ENCODE measurements at places on chromosomes 11 and 22. TPM values are rescaled to one million over a fixed set of nuclear protein-coding genes. Genes with fewer than 3 reads are reported as not detected.

Gene TSSK2
- not detected for total RNA-seq

Gene HBB
- not detected for total RNA-seq

Gene LMNTD2
- 2.5 TPM for total RNA-seq

Gene CHEK2
- total RNA-seq, result 5.7 TPM

Gene TRIM29
- 0.55 TPM for total RNA-seq

Gene CRYBA4
- 2.0 TPM for total RNA-seq

Gene TSGA10IP
- total RNA-seq, result not detected

GRCh38 chr11:66637557-66638176 is 836 bp upstream of the RBM4 start:
- peaks cover 25% of the 10 kb centered on the region for H3K36me3 ChIP-seq
- H3K27ac ChIP-seq, result peak overlapping the region; percentile 48
- peaks cover 37% of the 10 kb centered on the region for H3K4me1 ChIP-seq
- no peaks in the 10 kb centered on the region for H3K27me3 ChIP-seq
- DNase-seq, result no peak

DNA sequence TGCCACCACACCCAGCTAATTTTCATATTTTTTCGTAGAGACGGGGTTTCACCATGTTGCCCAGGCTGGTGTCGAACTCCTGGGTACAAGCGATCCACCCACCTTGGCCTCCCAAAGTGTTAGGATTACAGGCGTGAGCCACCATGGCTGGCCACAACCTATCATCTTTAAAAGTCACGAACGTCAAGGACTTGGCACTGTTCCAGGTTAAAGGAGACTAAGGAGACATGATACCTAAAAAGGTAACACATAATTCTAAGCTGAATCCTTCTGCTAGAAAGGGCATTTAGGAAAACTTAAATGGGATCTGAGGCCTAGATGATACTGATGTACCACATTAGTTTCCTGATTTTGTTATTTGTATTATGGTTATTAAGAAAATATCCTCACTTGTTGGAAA is 43.3 kb upstream of the SYT9 start:
- H3K27ac ChIP-seq, result no peak overlapping the region
- H3K4me1 ChIP-seq, result no peaks in the 10 kb centered on the region
- no peak for DNase-seq

- no peaks in the 10 kb centered on the region for H3K36me3 ChIP-seq
- DNase-seq, result no peak
- no peak overlapping the region for H3K4me3 ChIP-seq
- peaks cover 4% of the 10 kb centered on the region for H3K4me1 ChIP-seq
- no peaks in the 10 kb centered on the region for H3K27me3 ChIP-seq
These were observed 19.7 kb downstream of the OR51E2 start for GRCh38 chr11:4677948-4678347.

GRCh38 chr11:9639985-9640384 is 23.9 kb upstream of the SWAP70 start:
- no peaks in the 10 kb centered on the region for H3K27me3 ChIP-seq
- DNase-seq, result no peak
- no peaks in the 10 kb centered on the region for H3K36me3 ChIP-seq
- H3K4me3 ChIP-seq, result no peak overlapping the region
- H3K4me1 ChIP-seq, result no peaks in the 10 kb centered on the region

DNA sequence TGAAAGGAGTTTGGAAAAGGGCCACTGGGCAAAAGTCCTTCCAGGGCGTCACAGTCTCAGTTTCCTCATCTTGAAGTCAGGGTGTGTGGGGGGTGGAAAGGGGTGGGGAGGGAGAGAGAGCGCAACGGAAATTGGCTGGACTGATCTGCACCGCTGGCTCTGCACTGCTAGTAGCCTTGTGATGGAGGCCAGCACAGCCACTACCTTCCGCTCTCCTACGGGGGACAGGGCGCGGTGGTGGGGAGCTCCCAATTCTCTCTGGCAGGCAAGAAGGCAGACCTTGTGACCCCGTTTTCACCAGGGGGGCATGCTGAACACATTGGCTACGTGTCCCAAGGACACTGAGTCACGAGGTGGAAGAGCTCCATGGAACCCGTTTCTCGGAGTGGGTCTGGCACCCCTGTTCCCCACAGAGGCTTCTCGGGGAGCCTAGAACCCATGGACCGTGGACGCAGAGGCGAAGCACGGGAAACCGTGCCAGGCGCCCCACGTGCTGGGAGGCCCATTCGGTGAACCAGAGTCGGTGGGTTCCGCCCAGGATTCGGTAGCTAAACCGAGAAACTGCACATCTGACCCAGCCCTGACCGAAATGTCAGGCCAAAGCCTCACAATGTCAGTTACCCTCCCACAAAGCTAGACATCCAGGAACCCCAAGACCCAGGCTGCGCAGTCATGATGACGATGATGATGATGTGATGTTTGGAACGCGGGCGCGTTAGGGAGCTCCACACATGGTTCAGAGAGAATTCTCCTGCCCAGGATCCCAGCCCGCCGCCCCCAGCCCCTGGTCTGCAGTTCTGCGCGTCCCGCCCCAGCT is 28.3 kb upstream of the WNT11 start:
- no peaks in the 10 kb centered on the region for H3K36me3 ChIP-seq
- peaks cover 12% of the 10 kb centered on the region for H3K4me1 ChIP-seq
- H3K27ac ChIP-seq, result peak overlapping the region; percentile 77
- peak overlapping the region; percentile 86 for H3K4me3 ChIP-seq
- peak; percentile 30 for DNase-seq
- peaks cover 10% of the 10 kb centered on the region for H3K27me3 ChIP-seq

GRCh38 chr11:45665206-45665932 is at the start of gene CHST1:
CHST1 (minus strand) TSS chr11:45665622; CDS start chr11:45650923, 14,699 bp downstream.
- DNase-seq, result peak; percentile 2
- H3K36me3 ChIP-seq, result no peaks in the 10 kb centered on the region
- no peak within 1 kb of the TSS for H3K27ac ChIP-seq
- H3K27me3 ChIP-seq, result peaks cover 19% of the 10 kb centered on the region

DNA sequence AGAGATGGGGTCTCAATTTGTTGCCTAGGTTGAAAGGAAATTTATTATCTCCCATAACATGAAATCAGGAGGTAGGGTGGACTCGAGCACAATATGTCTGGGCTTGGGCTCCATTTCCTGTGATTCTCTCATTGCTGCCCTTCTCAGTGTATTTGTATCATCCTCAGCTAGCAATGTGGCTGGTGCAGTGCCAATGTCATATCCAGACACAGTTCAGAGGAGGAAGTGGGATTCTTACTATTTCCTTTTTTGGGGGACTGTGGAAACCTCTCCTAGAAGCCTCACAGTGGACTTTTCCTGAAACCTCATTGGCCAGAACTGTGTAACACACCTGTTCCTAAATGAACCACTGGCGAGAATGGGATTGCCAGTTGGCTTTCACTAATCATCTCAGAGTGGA is 21.0 kb upstream of the SWAP70 start:
- H3K27me3 ChIP-seq, result no peaks in the 10 kb centered on the region
- no peaks in the 10 kb centered on the region for H3K4me1 ChIP-seq
- H3K4me3 ChIP-seq, result no peak overlapping the region
- no peaks in the 10 kb centered on the region for H3K36me3 ChIP-seq

DNA sequence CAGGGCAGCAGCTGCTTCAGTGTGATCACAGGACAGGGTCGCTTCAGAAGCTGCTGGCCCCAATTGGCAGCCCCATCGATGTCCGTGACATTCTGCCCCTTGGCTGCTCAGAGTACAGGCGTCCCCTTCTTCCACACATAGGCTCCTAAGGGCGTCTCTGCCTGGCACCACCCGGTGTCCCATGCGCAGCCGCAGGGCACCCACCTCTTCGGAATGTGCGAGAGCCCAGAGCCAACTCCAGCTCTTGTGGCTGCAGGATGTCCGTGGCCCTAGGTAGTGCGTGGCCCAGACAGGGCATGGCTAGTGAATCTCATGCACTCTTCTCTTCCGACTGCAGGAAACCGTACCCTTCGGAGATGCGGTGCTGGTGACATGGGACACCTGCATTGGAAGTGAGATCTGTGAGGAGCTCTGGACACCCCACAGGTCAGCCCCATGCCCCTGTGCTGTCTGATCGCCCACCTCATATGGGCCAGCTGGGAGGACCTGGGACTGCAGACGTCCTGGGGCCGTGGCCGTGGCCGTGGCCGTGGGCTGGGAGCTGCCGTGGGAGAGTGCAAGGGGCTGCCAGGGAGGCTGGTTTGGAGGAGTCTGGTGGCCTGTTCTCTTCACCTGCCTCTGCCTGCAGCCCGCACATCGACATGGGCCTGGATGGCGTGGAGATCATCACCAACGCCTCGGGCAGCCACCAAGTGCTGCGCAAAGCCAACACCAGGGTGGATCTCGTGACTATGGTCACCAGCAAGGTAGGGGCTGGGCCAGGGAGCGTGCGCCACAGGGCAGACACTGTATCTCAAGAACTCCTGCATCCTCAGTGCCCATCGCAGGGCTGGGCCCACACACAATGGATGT is 20.2 kb downstream of the NADSYN1 start:
- no peaks in the 10 kb centered on the region for H3K4me1 ChIP-seq
- H3K27ac ChIP-seq, result no peak overlapping the region
- H3K36me3 ChIP-seq, result peaks cover 2% of the 10 kb centered on the region
- no peaks in the 10 kb centered on the region for H3K27me3 ChIP-seq

DNA sequence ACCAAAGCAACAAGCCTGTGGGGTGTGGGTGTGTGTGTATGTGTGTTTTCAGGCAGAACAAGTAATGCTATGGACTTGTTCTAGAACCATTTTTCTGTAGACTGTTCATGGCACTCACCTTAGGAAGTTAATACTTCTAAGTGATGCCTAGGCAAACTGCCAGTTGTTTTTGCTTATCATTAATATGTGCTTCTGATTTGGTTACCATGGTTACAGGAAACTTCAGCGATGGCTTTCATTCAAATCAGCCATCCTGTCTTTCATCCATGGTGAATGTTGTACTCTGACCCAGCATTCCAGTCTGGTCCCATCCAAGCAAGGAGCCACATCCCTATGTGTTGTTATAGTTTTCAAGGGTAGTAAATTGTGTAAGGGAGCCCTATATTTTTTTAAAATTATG is 49.8 kb upstream of the ARHGAP20 start:
- DNase-seq, result no peak
- no peak overlapping the region for H3K27ac ChIP-seq
- H3K36me3 ChIP-seq, result no peaks in the 10 kb centered on the region
- peaks cover 15% of the 10 kb centered on the region for H3K4me1 ChIP-seq
- no peaks in the 10 kb centered on the region for H3K27me3 ChIP-seq

DNA sequence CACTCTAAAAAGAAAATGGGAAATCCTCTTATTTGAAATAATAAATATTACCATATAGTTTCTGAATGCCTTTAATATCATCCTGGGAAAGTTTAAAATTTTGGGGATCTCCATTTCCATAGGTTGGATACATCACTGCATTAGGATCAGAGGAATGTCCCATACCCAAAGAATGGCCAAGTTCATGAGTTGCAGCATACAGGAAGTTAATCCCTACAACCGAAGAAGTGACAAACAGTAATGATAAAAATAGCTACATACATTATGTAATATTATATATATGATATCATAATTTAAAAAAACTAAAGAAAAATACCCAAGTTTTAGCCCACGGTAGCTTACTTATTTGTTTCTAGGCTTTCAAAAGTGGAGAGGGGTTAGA is 7.4 kb downstream of the MMP7 start:
- no peaks in the 10 kb centered on the region for H3K27me3 ChIP-seq
- no peak for DNase-seq
- no peak overlapping the region for H3K27ac ChIP-seq

GRCh38 chr22:43222262-43222661 is 35.3 kb upstream of the TTLL12 start:
- H3K27me3 ChIP-seq, result no peaks in the 10 kb centered on the region
- no peaks in the 10 kb centered on the region for H3K4me1 ChIP-seq
- DNase-seq, result no peak
- H3K27ac ChIP-seq, result no peak overlapping the region
- no peak overlapping the region for H3K4me3 ChIP-seq

GRCh38 chr11:123249354-123249753 is 54.3 kb upstream of the CLMP start:
- H3K4me1 ChIP-seq, result peaks cover 3% of the 10 kb centered on the region
- H3K27ac ChIP-seq, result no peak overlapping the region
- peak; percentile 28 for DNase-seq
- H3K36me3 ChIP-seq, result no peaks in the 10 kb centered on the region

GRCh38 chr11:57896361-57897145 is 127.1 kb upstream of the OR9Q1 start:
- DNase-seq, result no peak
- H3K4me1 ChIP-seq, result no peaks in the 10 kb centered on the region
